ENCODE measurements at places on chromosomes 1 and 21.

DNA sequence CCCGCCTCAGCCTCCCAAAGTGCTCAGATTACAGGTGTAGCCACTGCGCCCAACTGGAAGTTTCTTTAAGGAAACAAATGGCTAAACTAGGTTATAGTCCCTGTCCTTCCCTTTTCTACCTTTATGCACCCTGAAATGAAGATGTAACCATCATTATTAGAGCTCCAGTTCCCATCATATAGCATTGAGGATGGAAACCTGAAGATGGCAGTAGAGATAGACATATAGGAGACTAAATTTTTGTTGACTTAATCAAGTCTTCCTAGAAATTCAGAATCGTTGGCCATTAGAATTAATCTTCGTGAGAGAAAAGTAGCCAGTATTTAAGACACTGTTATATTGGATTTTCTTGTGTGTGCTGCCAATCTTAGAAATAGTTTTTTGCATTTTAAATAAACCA, 1016.3 kb upstream of the NCAM2 start:
- no peak for DNase-seq

DNA sequence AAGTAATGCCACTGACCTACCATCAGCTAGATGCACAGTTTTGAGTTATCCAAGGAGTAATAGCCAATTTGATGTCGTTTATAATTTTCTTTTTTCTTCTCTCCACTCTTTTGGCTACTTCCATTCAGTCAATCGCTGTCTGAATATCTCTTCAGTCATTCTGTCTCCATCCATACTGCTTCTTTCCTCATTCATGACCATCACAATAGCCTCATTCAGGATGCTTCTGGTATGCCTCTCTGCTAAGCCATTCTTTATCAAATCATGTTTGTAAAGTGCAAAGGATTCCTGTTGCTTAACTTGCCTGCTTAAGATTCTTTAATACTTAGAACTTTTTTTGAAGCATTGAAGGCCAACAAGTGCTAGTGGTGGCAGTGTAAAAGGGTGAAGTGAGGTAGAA, 20.2 kb downstream of the TYW3 start:
- no peak for DNase-seq

- DNase-seq: no peak
These were observed 586.2 kb upstream of the ADGRL4 start for GRCh38 chr1:79592707-79593106.

DNA sequence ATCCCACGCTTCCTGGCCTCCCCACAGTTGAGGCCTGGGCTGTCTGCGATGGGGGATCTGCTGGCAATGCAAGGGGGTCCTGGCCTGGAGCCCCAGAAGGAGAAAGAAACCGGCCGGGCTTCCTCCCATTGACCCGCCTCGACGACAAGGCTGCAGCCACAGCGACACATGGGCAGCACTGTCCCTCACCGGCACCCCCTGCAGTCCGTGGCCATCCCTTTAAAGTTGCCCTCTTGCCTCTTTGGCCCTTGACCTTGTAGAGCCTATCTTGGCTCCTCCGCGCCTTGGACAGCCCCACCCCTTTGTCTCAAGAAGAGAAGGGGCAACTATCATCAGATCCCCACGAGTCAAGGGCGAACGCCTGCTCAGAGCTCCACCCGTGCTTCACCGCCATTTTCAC, 106.0 kb downstream of the CASZ1 start:
- no peak for DNase-seq

DNA sequence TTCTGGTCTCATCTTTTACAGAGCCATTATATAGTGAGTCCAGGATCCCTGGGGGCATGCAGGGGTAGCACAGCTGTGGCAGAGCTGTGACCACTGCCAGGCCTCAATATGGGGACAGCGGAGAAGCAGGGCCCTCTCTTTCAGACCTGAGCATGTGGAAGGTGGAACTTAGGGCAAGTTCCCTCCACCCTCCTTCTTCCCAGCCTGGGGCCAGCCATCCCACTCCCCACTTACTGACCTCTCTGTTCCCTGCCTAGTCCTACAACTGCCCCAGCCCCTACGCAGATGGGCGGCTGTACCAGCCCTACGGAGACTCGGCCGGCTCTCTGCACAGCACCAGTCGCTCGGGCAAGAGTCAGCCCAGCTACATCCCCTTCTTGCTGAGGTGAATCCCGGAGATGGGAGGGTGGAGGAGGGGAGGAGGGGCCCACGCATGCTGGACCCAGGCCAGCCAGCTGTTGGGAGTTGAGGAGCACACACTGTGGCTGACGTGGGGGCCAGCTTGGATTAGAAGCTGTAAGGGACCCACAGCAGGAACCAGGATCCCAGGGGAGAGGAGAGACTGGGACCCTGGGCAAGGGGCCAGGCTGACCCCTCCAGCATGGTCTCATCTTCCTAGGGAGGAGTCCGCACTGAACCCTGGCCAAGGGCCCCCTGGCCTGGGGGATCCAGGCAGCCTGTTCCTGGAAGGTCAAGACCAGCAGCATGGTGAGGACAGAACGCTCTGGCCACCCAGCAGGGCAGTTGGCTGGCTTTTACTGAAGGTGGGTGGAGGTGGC, 10.7 kb downstream of the PSRC1 start:
- no peak for DNase-seq

GRCh38 chr1:183889095-183889494, 84.2 kb downstream of the RGL1 start:
- no peak for DNase-seq

DNA sequence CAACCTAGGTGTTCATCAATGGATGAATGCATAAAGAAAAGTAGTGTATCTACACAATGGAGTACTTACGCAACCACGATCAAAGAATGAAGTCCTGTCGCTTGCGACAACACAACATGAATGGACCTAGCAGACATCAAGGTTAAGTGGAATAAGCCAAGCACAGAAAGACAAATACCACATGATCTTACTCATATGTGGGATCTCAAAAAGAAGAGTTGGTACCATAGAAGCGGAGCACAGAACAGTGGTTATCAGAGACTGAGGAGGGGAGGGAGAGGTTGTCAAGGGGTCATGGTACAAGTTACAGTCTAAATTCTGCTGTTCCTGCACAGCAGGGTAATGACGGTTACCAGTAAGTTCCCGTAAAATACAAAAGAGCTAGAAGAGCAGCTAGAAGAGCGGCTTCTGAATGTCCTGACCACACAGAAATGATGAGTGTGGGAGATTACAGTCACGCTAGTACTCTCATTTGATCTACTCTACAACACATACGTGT, 36.7 kb downstream of the NPHP4 start:
- no peak for DNase-seq

DNA sequence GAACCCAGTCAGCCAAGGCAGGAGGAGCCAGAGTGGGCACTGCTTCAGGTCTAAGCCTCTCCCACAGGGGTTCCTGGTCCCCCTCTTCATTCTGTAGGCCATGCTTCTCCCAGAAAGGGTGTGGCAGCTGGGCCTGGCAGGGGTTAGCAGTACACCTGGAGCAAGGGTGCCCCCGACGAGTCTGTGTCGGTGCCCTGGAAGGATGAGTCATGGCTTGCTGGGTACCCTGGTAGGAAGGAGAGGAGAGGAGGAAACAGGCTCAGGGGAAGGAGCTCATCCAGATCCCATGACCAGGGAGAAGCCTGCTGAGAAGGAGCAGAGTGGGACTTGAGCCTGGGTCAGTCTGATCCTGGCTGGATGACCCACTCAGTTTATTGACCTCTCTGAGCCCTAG, 10.3 kb downstream of the KDF1 start:
- DNase-seq: no peak

DNA sequence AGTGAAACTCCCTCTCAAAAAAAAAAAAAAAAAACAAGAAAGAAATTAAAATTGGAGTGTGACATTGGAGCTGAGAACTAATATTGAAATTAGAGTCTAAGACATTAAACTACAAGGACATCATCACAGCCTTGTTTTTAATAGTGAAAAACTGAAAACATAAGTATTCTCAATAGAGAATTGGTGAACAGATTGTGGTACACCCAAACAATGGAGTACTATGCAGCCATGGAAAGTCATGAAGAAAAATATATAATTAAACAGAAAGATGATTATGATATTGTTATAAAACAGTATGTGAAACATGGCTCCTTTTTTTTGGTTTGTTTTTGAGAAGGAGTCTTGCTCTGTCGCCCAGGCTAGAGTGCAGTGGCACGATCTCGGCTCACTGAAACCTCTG, 43.4 kb downstream of the NCMAP start:
- no peak for DNase-seq

- no peak for DNase-seq
These were observed 38.4 kb upstream of the HEATR1 start for GRCh38 chr1:236642763-236643162.

- DNase-seq: no peak
These were observed 90.3 kb downstream of the DISP1 start for GRCh38 chr1:222905151-222905550.

GRCh38 chr1:115069659-115070308, 19.5 kb downstream of the TSPAN2 start:
- DNase-seq: no peak

- DNase-seq: no peak
These were observed 1.7 kb downstream of the BEST4 start for GRCh38 chr1:44786138-44786840.

GRCh38 chr1:46642115-46642680, 25.6 kb upstream of the MOB3C start:
- no peak for DNase-seq

GRCh38 chr1:238306411-238306810, 415.7 kb upstream of the ZP4 start:
- no peak for DNase-seq

- no peak for DNase-seq
These were observed 169.0 kb downstream of the VAV3 start for GRCh38 chr1:107795994-107796393.

- DNase-seq: no peak
These were observed 427.7 kb downstream of the MATN1 start for GRCh38 chr1:30295674-30296073.

GRCh38 chr1:212685429-212685828, 14.2 kb downstream of the BATF3 start:
- no peak for DNase-seq

DNA sequence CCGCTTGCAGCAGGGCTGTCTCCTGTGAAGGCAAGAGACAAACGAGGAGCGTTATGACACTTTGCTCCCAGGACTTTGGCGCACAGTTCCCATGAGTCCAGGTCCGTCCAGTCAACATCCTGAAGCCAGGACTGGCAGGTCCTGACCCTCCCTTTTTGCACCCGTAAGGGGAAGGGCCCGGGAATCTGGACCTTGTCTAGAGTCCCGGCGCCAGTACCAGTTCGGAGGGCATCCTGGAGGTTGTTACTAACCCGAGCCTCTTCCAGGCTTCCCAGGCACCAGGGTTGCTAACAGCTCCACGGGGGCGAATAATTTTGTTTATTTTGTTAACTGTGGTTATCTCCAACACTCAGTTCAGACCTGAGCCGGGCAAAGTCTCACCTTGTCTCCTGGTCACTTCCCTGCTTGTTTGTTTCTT, 682 bp upstream of the RWDD3 start:
- DNase-seq: no peak

GRCh38 chr1:156281693-156282478, 739 bp downstream of the SMG5 start:
- DNase-seq: no peak

GRCh38 chr1:218869276-218869675, 304.4 kb upstream of the LYPLAL1 start:
- DNase-seq: no peak

Measured in kidney epithelial cell (primary cell).